ENCODE measurements at places on chromosomes 13 and 19.

- peaks cover 8% of the 10 kb centered on the region for H3K27me3 ChIP-seq
- no peak overlapping the region for H3K27ac ChIP-seq
- DNase-seq = peak; percentile 86
Observed at GRCh38 chr19:10461047-10461949, 41.0 kb downstream of the PDE4A start.

- H3K36me3 ChIP-seq = no peaks in the 10 kb centered on the region
- H3K27me3 ChIP-seq = peaks cover 45% of the 10 kb centered on the region
- no peak overlapping the region for H3K4me3 ChIP-seq
- H3K27ac ChIP-seq = no peak overlapping the region
Observed at GRCh38 chr19:46241626-46242025, 12.1 kb downstream of the IGFL1 start.

DNA sequence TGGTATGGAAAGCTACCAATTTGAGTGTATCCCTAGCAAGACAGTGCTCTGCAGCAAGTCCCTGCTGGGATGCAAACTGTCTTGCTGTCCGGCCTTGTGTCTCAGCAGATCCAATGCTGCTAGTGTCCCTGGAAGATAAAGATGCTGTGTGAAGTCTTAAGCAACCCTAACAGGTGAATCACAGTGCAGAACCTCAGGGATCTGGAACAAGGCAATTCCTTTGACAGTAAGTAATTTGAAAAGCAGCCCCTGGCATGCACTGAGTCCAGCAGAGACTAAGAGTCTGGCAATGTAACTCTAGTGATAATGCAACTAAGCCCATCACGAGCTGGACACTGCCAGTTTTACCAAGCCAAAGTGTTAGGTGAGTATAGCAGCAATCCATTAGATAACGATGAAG, 1.7 kb upstream of the UCHL3 start:
- H3K36me3 ChIP-seq = no peaks in the 10 kb centered on the region
- peaks cover 27% of the 10 kb centered on the region for H3K4me1 ChIP-seq
- no peak overlapping the region for H3K27ac ChIP-seq
- no peak for DNase-seq
- no peaks in the 10 kb centered on the region for H3K27me3 ChIP-seq

DNA sequence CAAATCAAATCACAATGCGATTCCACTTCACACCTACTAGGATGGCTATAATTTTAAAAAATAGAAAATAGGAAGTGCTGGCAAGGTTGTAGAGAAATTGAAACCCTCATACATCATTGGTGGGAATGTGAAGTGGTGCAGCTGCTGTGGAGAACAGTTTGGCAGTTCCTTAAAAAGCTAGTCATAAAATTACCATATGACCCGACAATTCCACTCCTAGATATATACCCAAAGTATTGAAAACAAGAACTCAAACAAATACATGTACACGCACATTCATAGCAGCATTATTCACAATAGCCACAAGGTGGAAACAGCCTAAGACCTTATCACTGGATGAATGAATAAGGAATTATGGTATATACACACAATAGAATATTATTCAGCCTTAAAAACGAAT, 12.0 kb downstream of the HMGB1 start:
- no peak for DNase-seq
- H3K27ac ChIP-seq = no peak overlapping the region
- no peaks in the 10 kb centered on the region for H3K27me3 ChIP-seq
- no peak overlapping the region for H3K4me3 ChIP-seq

- no peaks in the 10 kb centered on the region for H3K27me3 ChIP-seq
- no peak overlapping the region for H3K27ac ChIP-seq
- H3K36me3 ChIP-seq = no peaks in the 10 kb centered on the region
- no peak for DNase-seq
- peaks cover 8% of the 10 kb centered on the region for H3K4me1 ChIP-seq
Observed at GRCh38 chr13:105962080-105962479, 573.4 kb downstream of the EFNB2 start.

- no peaks in the 10 kb centered on the region for H3K27me3 ChIP-seq
- no peak for DNase-seq
- no peak overlapping the region for H3K27ac ChIP-seq
Observed at GRCh38 chr13:43640476-43640875, 146.3 kb downstream of the ENOX1 start.

Data from mesothelial cell of epicardium (in vitro differentiated cells).